Effector memory CD4-positive, alpha-beta T cell (primary cell): ENCODE measurements at places on chromosomes 12 and 14.
A peak's percentile ranks its signal among the peaks of the same experiment; 100 is the strongest.

- no peak for DNase-seq
Measured at GRCh38 chr12:132618683-132619043, at the start of gene P2RX2. P2RX2 (plus strand) TSS chr12:132618776; CDS start chr12:132618817, 41 bp downstream.

DNA sequence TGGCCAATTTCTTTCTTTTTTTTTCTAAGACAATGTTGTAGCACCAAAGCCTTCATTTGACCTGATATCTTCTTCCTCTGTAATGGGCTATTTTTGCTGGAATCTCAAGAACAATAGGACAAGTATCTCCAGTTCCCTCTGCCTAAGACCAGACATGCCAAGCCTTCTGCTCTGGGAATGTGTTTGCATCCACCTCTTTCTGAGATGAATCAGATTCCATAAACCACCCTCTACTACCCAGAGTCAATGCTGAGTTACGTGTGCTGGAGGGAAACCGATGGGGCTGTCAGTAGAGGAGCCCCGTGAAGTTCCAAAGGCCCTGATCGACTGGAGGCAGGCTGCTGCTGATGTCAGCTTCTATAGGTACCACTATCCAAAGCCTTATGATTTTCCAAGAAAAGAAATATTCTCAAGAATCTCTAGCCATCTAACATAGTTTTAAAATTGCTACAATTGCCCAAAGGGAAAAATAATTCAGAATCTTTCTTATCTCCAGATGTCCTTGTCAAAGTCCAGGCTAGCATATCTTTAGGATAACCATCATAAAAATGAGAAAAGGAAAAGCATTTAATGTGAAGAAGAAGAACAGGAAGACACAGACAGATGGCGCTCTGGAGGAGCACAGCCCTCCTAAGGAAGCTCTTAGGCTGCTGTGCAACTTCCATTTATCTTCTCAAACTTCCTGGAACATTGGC is 101.9 kb downstream of the SLC8A3 start:
- DNase-seq = no peak

GRCh38 chr12:113247123-113248050 is 26.1 kb downstream of the TPCN1 start:
- DNase-seq = no peak

DNA sequence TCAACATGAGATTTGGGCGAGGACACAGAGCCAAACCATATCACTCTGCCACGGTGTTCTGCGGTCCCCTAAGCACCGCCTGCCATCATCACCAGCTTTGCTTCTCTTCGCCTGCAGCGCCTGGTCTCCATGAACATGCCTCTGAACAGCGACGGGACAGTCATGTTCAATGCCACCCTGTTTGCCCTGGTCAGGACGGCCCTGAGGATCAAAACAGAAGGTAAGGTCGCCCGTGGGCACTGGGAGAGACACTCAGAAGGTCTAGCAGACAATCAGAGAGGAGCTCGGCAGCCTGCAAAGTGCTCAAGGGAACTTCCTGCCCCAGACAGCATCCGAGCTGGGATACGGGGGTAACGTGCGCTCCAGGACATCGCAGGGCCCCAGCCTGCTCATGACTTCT is 126.0 kb upstream of the FKBP4 start:
- DNase-seq = no peak

DNA sequence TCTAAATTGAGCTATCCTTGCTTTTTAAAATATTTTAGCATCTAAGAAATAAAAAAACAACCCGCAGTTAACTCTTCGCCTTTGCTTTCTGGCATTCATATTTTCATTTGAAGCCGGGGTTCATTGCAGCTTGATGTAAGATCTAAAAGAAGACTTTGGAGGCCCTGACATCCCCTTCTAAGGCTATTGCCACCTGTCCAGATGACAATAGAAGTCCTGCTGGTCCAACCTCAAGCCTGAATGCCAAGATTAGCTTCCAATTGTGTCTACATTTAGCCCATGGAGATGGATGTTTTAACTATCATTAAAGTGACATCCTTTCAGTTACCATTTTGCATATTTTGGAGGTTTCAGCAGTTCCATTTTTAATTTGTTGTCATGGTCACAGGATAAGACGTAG is 51.6 kb upstream of the ATP2A2 start:
- no peak for DNase-seq

- DNase-seq = no peak
Measured at GRCh38 chr14:95483309-95484165, 32.9 kb downstream of the SYNE3 start.

GRCh38 chr12:57025196-57025595 is 8.9 kb upstream of the TAC3 start:
- DNase-seq = no peak

DNA sequence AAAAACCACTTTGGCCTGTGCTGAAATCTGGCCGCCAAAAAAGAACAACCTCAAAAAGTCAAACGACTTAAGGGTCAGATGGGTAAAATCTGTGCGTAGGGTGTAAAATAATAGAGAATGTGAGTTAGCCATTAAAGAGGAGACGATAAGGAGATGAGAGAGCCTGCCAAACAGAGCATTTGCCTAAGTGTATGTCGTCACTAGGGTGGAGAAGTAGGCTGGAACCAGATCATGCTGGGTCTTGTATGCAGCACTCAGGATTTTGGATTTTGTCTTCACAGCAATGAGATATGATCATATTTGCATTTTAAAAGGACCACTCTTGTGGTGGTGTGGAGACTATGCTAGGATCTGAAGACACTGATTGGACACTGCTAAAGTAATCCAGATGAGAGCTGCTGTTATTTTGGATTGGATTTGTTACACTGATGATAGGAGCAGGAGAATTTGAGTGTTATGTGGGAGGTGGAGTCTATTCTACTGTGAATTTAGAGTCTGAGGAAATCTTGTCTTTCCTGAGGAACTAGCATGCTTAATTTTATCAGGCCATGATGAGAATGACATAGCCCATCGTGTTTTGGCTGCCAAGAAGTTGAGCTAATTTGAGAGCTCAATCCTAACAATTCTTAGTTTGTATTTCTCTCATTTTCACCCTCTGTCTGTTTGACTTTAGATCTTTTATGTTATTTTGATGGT is 24.8 kb upstream of the DBX2 start:
- no peak for DNase-seq

- no peak for DNase-seq
Measured at GRCh38 chr12:47328831-47329545, 249.2 kb upstream of the AMIGO2 start.

DNA sequence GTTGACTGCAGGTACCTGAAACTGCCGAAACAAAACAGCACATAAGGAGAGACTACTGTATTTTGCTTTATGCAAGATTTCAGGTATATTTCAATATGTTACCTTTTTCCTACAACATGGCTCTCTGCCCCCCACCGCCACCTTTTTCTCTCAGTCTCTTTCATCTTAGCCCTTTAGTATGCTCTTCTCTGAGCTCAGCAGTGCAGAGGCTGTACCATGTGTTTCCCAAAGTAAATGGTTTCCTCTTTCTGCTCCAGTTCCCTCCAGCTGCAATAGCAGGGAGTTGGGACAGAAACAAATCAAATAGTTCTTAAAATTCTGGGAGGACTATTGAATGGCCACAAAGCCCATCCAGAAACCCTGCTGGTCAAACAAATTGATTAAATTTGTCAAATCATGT is 4.3 kb downstream of the AMN1 start:
- DNase-seq = no peak

DNA sequence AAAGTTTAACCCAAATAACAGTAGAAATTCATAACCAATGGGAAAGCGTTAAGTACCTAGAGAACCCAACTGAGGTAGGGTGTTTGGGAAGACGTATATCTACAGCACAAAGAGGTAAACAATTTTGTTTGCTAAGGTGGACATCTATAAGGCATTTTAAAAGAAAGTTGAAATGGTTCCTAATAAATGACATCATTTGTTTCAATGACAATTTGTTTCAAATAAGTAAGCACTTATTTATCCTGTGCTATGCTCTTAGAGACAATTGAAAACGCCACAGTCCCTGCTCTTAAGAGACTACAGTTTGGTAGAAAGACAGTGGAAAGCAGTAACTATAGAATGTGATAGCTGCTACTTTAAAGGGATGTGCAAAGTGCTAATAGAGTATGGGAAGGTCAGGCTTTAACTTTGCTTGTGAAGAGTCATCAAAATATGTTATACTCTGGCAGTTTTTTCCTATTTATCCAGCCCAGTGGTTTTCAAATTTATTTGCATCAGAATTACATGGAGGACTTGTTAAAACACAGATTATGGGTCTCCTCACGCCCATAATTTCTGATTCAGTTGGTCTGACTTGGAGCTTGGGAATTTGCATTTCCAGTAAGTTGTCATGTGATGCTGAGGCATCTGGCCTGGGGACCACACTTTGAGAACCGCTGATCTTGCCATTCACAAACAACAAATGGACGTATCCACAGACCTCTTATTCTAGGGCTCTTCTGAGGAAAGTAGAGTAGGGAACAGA is 19.6 kb upstream of the SMCO2 start:
- no peak for DNase-seq

DNA sequence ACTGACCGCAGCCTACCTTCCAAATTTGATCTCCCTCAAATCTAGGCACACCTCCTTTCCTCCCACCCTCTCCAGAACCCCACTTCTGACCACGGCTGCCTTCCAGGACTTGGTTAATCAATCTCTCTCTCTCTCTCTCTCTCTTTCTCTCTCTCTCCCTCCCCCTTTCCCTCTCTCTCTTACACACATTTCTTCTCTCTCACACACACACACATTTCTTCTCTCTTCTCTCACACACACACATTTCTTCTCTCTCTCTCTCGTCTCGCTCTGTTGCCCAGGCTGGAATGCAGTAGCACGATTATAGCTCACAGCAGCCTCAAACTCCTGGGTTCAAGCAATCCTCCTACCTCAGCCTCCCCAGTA is 521 bp upstream of the GMFB start:
- DNase-seq = no peak

DNA sequence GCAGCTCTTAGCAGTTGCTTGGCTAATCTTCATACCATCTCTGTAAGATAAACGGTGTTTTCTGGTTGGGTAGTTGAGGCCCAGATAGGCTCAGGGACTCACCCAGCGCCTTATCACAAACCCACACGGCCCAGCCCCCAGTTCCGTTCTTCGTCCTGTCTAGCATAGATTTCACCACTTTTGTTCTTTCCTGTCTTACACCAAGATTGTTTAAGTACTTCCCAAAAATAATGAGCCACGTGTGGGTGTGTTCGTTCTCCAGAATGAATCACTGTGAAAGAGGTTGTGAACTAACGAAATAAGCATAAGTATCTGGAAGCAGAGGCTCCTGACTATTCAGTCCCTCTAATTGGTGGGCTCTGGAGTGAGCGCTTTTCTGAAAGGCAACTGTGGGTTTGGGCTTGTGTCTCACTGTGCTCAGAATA is 21.4 kb downstream of the ACVR1B start:
- peak; percentile 27 for DNase-seq

DNA sequence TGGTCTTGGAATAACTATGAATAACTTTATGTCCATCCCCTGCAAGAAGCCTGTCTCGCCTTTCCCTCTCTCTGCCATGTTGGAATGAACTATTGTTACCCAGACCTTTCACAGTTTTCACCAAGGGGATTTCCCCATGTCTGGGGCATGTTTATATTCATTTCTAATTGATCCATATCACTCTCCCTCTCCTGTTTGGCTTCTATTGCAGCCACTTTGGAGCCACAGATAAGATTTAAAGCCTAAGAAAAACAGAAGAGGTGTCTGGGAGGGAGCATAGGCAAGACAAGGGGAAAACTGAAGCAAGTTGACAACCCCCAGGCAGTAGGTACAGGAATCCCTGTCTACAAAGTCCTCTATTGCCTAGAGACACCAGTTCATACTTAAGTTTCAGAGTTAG is 41.0 kb upstream of the FOXJ2 start:
- DNase-seq = no peak

GRCh38 chr12:68290126-68290525 is 36.7 kb upstream of the IL22 start:
- peak; percentile 20 for DNase-seq

DNA sequence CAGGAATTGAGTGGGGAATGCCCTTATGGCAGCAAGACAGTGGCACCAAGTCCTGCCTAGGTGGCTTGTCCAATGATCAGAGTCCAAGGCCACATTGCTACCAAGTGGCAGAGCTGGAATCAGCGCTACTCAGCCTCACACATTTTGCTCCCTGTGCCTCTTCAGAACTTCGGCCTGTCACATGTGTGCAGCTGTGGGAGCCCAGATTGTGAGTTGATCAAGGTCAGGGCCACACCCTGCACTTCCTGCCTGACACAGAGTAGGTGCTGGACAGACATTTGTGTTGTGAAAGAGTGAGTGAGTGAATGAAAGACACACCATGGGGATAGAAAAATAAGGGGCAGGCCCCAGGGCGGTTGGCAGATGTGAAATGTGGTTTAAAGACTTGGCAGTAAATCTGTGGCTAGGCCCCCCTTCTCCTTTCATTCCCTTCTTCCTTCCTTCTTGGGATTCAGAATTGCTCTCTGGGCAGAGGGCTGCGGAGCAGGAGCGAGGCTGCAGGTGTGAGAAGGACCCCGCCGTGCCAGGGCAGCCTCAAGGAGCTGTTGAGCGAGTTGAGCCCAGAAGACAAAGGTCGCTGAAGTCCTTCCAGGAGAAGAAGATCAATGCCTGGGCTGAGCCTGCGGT is 83.5 kb downstream of the SLC25A47 start:
- DNase-seq = no peak

GRCh38 chr12:19759227-19759626 is 319.9 kb downstream of the AEBP2 start:
- DNase-seq = no peak
